Activated T-helper 1 cell treated with anti-CD3 and anti-CD28 coated beads, Interleukin-2, amount 50 U/mL, for 16 hours (primary cell): ENCODE measurements at places on chromosomes 16 and 17.

GRCh38 chr16:75262104-75262799, 10.8 kb upstream of the BCAR1 start:
- no peak for DNase-seq

- no peak for DNase-seq
Measured at GRCh38 chr17:33056399-33057146, 64.9 kb downstream of the SPACA3 start.

DNA sequence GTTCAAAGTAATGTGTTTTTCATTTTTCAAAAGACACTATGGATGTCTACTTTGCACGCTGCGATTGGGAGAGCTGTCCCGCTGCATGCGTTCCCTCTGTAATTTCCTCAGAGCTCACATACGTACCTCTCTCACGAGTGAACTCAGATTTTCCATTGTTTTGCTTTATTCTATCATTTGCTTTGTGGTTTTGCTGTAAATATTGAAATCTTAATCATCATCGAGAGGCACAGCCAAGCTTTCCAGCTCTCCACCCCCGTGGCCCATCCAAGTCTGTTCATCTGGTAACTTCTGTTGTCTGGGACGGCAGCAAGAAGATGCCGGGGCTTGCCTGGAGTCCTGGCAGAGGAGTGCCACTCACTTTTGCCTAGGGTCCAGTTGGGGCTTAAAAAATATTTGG, 21.1 kb downstream of the TMC6 start:
- DNase-seq, result no peak

DNA sequence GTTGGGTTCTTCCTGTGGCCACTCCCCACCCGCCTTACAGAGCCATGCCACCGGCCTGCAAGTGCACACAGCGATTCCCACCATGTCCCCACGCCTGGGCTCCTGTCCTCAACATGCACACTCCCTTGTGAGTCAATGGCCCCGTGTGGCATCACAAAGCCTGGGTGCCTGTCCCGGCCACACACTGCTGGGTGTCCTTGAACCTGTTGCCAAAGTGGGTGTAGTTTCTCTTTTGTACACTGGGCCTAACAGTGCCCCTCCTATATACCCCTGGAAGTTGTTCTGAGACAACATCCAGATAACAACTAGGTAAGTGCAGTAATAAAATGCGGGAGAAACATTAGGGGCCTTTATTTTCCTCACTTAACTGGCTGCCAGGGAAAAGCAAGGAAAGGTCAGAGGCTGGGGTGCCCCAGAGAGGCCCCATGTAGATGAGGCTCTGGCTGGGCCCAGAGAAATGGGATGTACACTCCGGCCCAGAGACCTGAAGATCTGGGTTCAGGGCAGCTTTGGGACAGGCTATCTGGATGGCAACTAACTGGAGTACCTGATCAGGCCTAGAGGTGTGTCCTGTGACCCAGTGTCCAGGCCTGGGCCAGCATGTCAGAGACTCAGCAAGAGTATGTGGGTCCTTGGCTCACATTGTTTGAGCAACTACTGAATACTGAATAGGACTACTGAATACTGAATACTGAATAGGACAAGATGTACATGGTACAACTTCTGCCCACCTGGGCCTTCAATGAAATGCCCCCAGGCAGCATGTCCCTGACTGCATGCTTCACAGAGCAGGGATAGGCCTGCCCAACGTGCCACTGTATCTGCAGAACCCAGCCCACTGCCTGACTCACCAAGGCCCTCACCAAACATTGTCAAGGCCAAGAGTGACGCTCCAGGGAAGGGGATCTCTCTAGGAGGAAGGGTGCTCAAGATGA, 8.3 kb downstream of the ABCC3 start:
- no peak for DNase-seq

DNA sequence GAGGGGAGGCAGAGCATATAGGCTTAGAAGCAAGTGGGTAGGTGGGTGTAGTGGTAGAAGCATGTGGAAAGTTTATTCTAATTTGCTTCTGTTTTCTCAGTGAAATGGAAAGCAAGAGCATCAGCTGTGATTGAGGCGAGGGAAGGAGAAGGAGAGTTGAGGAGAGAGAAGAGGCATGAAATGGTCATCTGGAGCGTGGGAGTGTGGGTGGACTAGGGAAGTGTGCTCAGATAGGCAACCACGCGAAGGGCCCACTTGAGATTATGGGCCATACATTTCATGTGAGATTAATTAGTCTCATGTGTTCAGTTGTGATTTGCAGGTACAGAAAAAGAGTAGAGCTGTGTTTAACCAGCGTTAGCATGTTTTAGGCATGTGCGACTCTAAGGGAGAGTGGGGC, 20.8 kb upstream of the CDC6 start:
- DNase-seq, result no peak
